ENCODE measurements at places on chromosomes 1 and 21. TPM values are rescaled to one million over a fixed set of nuclear protein-coding genes. Genes with fewer than 3 reads are reported as not detected.

Gene SH2D1B
- total RNA-seq: 0.47 TPM

Gene NBPF19
- total RNA-seq: 6.4 TPM

Gene STX12
- total RNA-seq: 16.6 TPM

Gene RAVER2
- 10.8 TPM for total RNA-seq

Gene LRRC39
- 1.7 TPM for total RNA-seq

Gene WLS
- 9.9 TPM for total RNA-seq

Data from thymus (tissue), 14 donors.